ENCODE measurements at places on chromosomes 1 and 21.

DNA sequence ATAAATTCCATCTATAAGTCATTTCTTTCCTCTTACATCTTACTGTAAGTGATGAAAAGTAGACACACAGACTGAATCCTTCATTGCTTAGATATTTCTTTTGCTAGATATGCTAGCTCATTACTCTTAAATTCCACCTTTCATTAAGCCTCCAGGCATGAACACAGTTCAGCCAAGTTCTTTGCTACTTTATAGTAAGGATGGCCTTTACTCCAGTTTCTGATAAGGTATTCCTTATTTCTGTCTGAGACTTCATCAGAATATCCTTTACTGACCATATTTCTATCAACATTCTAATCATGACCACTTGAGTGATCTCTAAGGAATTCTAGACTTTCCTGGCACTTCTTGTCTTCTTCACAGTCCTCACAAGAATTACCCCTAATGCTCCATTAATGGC is 191.7 kb upstream of the KCTD3 start:
- DNase-seq, result no peak

DNA sequence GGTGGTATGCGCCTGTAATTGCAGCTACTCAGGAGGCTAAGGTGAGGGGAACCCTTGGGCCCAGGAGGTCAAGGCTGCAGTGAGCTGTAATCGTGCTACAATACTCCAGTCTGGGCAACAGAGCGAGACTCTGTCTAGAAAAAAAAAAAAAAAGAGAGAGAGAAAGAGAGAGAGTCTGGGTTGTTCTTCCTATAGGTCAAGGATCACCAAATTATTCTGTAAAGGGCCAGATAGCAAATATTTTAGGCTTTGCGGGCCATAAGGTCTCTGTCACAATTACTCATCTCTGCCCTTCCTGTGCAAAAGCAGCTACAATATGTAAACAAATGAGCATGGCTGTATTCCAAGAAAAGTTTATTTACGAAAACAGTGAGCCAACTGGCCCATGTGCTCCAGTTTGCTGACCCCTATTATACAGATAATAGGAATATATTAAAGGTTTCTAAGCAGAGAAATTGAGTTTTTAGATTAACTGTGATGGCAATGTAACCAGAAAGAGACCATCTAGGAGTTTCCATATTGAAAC is 2.1 kb downstream of the SASS6 start:
- no peak for DNase-seq

- DNase-seq, result no peak
These were observed 41.3 kb upstream of the PLA2G5 start for GRCh38 chr1:20028726-20029125.

DNA sequence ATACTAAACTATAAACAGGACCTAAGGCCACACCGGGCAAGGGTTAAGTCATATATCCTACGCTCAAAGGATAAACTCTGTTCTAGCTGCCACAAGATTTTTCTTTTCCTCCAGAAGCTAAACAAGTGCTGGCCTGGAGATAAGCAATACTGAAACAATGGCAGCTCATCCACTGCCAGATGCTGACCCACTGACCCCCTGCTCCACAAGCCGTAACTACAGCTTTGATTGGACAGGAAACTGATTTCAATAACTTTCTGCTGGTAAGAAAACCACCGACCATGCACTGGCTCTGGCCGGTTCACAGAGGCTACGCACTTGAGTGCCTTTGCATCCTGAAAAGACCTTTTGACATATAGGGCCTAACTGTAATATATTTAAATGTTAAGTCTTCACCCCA is 51.3 kb upstream of the PLA2G2C start:
- DNase-seq, result no peak

GRCh38 chr1:234887016-234887900 is 241.4 kb downstream of the TOMM20 start:
- no peak for DNase-seq

- DNase-seq, result no peak
These were observed 25.3 kb downstream of the CEP104 start for GRCh38 chr1:3831689-3832088.

GRCh38 chr1:238370599-238370998 is 479.9 kb upstream of the ZP4 start:
- DNase-seq, result no peak

DNA sequence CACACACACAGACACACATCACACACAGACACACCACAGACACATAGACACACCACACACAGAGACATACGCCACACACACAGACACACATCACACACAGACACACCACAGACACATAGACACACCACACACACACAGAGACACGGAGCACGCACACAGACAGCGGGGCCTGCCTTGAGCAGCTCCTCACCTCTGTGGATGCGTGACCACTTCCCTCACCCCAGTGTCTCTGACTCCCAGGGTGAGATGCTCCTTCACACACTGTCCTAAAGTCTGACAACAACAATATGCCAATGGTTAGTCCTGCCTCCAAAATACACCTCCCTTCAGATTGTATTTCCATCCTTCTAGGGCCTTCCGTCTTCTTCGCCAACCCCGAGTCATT is 48.2 kb downstream of the IER5 start:
- no peak for DNase-seq

DNA sequence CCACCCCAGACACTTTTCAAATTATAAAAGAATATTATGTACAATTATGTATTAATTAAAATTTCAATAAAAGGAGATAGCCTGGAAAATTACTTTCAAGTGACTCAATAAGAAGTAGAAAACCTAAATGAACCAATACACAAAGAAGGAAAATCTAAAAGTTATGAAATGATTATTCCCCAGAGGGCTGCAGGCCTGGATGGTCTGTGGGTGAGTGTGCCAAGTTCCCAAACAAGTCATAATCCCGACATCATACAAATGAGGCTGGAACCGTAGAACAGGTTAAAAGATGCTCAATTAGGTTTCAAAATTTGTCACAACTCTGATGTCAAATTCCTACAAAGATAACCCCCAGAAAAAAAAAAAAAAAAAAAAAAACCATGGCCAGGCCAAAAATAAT is 12.7 kb downstream of the SPATC1L start:
- DNase-seq, result no peak

DNA sequence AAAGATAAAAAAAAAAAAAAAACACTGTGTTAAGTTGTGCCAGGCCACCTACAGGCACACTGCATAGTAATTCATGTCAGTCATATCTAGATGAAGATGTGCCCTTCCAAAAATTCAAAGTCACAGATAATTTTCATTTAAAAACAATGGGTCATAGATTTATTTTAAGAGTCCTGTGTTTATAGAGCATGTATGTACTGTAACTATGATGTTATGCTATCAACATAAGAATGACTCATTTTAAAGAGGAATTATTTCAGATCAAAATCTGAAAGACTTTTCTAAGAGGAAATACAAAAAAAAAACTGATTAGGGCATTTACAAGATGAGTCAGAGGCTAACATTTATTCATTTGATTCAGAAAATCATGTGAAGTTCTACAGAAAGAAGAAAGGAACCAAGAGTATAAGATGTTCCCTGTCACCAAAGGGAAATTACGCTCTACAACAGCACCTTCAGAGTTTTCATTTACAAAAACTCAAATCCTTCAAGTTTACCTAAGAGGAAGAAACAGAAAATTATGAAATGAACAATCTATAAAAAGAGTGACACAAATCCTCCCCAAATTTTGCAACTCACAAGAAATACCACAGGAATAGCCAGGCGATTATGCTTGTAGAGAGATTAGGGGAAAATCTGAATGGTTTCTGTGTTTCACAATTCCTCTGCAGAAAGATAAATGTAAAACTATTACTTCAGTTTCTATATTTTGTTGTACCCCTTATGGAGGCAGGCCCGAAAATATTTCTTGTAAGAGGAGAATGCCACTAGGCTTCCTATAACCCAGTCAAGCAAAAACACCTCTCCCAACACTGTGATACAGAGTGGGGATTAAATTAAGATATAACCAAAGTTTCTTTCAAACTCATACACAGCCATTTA is 13.8 kb downstream of the TP53BP2 start:
- DNase-seq, result no peak

GRCh38 chr1:14222086-14222485 is 376.4 kb upstream of the KAZN start:
- DNase-seq, result no peak

DNA sequence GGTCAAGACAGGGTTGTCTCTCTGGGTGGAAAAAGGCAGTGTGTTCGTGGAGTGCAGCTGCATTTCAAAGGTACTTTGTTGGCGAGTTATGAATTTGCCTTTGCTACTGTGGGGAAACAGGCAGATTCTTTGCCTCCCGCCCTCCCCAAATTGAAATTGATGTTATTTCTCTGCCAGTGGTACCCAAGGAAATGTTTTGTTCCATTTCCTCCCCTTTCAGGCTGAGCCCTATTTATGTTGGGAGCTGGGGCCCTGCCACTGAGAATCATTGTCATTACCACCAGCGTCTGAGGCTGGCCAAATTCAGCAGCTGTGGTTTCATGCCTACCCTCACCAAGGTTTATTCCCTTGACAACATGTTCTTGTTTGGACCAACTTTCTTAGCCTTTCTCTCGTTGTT is 48.5 kb upstream of the OLIG2 start:
- no peak for DNase-seq

GRCh38 chr1:169427081-169427641 is at the start of gene CCDC181:
TSS of gene CCDC181 (minus strand) at chr1:169427474. CDS start at chr1:169424927, 2,547 bp downstream.
- no peak for DNase-seq

DNA sequence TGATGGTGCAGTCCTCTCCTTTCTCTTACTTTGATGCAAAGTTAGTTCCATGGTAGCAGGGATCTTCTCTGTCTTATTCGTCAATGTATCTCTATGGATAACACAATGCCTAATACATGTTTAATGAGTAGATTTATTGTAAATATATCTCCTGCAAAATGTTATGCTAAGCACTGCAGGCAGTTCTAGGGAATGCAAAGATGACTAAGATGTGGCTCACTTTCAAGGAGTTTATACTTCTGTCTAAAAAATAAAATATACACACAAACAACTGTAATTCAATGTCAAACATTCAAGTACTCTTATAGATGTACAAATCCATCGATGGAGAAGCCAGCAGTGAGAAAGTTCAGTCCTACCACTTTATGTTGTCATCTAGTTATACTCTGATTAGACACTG is 194.3 kb downstream of the KCTD3 start:
- DNase-seq, result no peak

DNA sequence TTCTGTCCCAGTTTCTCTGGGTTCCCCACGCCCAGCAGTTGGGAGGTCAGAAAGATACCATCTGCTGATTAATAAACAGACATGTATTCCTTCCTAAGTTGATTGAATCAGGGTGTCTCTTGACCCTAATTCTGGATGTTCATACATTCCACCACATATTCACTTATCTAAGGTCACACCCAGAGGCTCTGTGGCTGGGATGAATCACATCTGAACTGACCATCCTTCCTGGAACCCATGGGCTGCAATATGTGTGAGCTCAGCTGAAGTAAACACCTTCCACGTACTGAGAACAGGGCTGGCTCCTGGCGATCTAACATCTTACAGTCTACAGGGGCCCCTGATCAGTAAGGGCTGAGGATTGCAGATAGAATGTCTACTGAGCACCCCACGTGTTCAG is 20.5 kb upstream of the TRABD2B start:
- no peak for DNase-seq

GRCh38 chr1:192787914-192788585 is 20.8 kb upstream of the RGS2 start:
- DNase-seq, result no peak

GRCh38 chr1:47759251-47759935 is 237.8 kb downstream of the TRABD2B start:
- no peak for DNase-seq

GRCh38 chr1:225977937-225978748 is 21.0 kb downstream of the SDE2 start:
- no peak for DNase-seq

- no peak for DNase-seq
These were observed 80.4 kb upstream of the TARDBP start for GRCh38 chr1:10932088-10932487.

- DNase-seq, result no peak
These were observed 49.6 kb upstream of the KCTD3 start for GRCh38 chr1:215517441-215517891.

DNA sequence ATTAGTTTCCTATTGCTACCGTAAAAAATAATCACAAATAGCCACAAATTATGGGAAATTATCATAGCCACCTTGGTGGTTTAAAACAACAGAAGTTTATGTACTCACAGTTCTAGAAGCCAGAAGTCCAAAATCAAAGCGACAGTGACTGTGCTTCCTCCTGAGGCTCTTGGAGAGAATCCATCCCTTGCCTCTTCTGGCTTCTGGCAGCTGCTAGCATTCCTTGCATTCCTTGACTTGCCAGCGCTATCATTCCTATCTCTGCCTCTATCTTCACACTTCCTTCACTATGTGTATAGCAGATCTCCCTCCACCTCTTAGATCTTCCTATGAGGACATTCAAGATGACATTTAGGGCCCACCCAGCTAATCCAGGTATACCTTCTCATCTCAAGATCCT is 180.1 kb upstream of the USP25 start:
- DNase-seq, result no peak

- no peak for DNase-seq
These were observed 6.9 kb downstream of the C1orf162 start for GRCh38 chr1:111480674-111481073.

- no peak for DNase-seq
These were observed 34.9 kb upstream of the TSNAX start for GRCh38 chr1:231493421-231494185.

GRCh38 chr1:161987303-161987702 is 36.4 kb downstream of the OLFML2B start:
- no peak for DNase-seq

- no peak for DNase-seq
These were observed 68.7 kb downstream of the NID1 start for GRCh38 chr1:235996048-235996785.

DNA sequence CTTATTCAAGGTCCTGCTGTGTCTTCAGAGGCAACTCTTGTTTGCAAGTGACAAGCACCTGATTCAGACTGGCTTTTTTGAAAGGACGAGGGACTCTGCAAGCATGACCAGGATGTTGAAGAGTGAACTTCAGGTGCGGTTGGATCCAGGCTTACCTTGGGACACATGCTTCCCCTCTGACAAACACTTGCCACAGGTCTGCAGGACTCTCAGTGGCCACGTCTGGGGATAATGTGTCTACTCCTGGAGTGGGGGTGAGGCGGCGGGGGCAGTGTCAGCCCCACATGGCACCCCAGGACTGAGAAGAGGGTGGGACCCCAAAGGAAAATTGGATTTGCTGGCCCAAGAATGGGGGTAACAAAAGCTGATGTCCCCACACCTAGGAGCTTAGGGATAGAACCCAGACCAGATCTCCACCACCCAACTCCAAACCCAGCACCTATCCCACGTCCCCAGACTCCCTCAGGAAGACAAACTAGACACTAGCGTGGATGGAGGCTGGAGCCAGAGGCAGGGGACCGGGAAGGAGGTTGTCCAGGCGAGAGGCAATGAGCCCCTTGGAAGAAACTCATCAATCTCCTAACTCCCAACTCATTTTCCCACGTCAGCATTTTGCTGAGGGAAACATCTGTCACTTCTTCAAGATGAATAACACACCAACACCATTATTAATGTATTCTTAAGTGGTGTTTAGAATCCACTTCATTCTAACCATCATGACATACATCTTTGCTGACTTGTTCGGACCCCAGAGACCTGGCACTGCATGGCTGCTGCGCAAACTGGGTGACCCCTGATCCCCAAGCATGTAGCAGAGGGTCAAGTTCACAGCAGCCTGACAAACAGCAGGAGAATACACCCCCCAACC is 32.0 kb upstream of the LAPTM5 start:
- no peak for DNase-seq
